ENCODE measurements at places on chromosomes 16 and 17.
A peak's percentile ranks its signal among the peaks of the same experiment; 100 is the strongest.

DNA sequence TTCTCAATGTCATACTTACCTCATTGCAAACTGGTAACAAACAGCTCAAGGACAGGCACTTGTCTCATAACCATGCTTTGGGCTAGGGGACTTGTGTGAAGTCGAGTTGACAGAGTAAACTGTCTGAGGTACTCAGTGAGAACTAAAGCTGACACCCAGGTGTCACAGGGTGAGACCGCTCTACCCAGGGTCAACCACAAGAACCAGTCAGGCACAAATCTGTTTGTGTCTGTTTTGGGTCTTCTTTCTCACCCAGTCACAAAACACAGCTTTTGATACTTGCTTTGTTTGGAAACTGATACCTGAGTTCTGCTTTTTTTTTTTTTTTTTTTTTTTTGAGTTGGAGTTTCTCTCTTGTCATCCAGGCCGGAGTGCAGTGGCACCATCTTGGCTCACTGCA is 161.1 kb downstream of the STX8 start:
- DNase-seq, result no peak

- no peak for DNase-seq
These were observed 158.6 kb downstream of the C16orf78 start for GRCh38 chr16:49531931-49532840.

GRCh38 chr17:66129759-66130158 is 62.2 kb downstream of the CEP112 start:
- no peak for DNase-seq

DNA sequence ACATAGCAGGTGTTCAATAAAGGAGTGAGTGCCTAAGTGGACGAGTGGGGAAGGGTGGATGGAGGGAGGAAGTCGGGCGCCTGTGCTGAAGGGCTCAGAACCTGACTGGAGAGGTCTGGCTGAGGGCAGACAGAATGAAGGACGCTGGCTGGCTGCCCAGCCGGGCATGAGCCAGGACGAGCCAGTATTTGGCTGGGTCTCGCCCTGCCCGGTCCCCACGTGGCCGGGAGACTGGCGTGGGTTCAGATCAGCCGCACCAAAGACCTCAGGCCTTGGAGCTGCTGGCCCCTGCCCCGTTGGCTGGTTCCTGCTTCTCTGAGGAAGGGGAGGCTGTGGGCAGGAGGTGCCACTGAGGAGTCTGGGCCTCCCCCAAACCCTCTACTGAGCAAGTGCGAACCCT is 79.8 kb downstream of the ENGASE start:
- no peak for DNase-seq

GRCh38 chr17:68714676-68715075 is 113.5 kb upstream of the FAM20A start:
- no peak for DNase-seq

GRCh38 chr17:61368832-61369450 is 30.7 kb upstream of the TBX2 start:
- no peak for DNase-seq

- DNase-seq, result no peak
These were observed 9.6 kb upstream of the WIPF2 start for GRCh38 chr17:40209404-40210093.

- DNase-seq, result no peak
These were observed 7.5 kb upstream of the SLC6A4 start for GRCh38 chr17:30243002-30243401.

DNA sequence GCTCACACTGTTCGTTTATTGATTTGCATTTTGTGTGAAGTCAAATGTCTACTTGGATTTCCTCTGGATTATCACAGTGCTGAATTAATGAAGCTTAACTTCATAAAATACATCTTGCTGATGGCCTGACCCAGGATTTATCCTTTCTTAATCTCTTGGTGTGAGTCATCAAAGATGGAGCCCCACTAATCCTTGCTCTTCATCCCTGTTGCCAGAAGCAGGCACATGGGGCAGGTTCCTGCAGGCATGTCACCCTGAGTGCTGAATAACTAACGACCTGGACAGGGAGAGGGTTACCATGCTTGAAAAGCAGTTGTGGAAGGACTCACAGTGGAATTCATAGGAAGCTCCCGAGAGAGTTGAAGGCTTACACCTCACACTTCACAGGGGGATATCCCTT is 56.0 kb upstream of the FA2H start:
- no peak for DNase-seq

DNA sequence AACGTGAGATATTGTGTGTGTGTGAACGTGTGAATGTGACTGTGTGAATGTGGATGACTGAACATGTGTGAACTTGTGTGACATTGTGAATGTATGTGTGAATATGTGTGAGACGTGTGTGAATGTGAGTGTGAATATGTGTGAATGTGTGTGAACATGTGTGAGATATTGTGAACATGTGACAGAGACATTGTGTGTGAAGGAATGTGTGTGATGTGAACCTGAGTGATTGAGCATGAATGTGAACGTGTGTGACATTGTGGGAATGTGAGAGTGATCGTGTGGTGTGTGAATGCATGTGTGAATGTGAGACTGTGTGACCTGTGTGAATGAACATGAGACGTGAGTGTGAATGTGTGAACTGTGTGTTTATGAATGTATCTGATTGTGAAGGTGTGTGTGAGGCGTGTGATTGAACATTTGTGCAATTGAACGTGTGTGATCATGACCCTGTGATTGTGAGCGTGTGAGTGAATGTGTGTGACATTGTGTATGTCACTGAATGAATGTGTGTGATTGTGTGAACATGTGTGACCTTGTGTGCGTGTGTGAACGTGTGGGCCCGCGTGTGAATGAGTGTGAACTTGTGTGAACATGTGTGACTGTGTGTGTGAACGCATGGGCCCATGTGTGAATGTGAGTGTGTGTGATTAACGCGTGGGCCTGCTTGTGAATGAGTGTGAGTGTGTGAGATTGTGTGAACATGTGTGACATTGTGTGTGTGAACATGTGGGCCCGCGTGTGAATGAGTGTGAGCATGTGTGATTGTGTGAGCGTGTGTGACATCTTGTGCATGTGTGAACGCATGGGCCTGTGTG is 23.2 kb upstream of the GSE1 start:
- no peak for DNase-seq

- no peak for DNase-seq
These were observed 28.1 kb downstream of the HEATR3 start for GRCh38 chr16:50093607-50094539.

GRCh38 chr16:79298894-79299799 is 301.4 kb downstream of the MAF start:
- no peak for DNase-seq

DNA sequence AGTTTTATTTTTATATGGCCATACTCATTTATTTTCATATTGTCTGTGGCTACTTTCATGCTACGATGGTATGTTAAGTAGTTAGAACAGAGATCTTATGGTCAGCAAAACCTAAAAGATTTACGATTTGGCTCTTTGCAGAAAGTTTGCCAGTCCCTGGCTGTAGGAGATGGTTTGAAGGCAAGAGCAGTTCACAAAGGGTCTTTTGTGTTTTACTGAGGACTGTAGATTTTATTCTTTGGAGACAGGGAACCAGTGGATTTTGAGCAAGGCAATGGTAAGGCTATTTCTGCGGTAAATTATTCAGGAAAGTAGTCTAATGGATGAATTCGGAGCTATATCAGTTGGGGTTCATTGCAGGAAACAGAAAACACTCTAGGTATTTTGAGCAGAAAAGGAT is 90.7 kb downstream of the WWP2 start:
- DNase-seq, result no peak

DNA sequence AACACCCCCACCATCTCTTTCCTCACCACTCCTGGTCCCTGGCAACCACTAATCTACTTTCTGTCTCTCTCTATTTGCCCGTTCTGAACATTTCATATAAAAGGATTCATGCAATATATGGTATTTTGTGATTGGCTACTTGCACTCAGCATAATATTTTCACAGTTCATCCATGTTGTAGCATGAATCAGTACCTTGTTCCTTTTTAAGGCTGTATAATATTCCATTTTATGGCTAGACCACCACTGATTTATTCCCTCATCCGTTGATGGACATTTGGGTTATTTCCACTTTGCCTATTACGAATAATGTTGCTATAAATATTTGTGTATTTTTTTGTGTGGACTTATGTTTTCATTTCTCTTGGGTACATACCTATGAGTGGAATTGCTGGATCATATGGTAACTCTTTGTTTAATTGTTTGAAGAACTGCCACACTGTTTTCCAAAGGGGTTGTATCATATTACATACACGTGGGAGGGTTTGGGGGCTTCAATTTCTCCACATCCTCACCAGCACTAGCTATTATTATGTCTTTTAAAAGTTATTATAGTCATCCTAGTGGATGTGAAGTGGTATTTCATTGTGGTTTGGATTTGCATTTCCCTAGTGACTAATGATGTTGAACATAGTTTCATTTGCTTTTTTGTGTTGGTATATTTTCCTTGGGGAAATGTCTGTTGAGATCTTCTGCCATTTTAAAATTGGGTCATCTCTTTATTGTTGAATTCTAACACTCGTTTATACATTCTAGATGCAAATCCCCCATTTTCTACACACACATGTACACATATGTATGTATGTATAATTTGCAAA is 26.3 kb downstream of the SEC14L5 start:
- DNase-seq, result no peak

DNA sequence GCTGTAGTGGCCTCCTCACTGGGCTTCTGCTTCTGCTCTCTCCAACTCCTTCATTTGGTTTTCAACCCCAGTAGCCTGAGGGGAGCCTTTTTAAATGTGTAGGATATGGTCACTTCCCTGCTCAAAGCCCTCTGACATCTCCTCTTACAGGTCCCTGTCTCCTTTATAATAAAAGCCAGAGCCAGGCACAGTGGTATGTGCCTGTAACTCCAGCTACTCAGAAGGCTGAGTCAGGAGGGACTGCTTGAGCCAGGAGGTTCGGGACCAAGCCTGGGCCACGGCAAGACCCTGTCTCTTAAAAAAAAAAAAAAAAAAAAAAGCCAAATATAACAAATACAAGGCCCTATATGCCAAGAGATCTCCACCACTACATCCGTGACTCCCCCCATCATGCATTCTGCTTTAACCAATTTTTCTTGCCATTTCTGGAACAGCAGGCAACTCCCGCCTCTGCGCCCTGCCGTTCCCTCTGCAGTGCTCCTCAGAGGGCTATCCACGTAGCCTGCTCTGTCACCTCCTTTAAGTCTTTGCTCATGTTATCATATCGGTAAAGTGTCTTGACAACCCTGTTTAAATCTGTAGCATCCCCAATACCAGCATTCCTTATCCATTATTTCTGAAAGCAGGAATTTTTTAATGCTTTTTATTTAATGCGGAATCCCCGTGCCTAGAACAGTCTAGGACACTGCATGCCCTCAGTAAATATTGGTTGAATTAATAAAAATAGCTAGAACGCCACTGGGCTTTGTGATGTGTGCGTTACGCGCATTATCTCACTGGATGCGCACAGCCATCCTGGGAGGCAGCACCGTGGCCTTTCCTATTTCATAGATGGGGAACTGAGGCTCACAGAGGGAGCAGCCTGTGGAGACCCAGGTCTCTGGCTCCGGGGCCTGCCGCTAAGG is 9.5 kb downstream of the ZNF771 start:
- DNase-seq, result no peak

GRCh38 chr17:80261159-80261894 is 675 bp downstream of the RNF213 start:
- DNase-seq, result peak; percentile 39

- no peak for DNase-seq
These were observed 81.2 kb downstream of the TIMM22 start for GRCh38 chr17:1077986-1078711.

DNA sequence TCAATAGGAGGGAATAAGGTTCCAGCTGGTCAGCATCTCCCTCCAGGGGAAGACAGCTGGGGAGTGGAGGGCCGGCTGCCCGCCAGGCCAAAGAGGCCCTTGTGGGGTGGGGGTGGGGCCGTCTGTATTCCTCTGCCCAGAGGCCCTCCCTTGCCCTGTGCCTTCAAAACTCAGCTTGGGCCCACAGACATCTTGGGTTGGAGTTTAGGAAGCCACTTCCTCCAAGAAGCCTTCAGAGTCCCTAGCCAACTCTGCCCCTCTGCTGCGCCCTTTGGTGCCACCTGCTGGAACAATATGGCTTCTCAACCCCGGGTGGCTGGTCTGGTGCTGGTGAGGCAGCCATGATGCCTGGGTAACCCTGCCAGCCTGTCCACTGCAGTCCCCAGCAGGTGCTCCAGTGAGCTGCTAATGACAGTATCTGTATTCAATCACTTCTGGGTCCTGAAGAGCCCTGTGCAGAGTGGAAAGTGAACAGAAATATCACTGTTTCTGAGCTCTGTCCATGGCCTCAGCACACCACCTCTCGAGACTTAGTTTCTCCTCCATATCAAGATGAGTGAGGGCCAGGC is 16.7 kb downstream of the HSD11B2 start:
- no peak for DNase-seq

DNA sequence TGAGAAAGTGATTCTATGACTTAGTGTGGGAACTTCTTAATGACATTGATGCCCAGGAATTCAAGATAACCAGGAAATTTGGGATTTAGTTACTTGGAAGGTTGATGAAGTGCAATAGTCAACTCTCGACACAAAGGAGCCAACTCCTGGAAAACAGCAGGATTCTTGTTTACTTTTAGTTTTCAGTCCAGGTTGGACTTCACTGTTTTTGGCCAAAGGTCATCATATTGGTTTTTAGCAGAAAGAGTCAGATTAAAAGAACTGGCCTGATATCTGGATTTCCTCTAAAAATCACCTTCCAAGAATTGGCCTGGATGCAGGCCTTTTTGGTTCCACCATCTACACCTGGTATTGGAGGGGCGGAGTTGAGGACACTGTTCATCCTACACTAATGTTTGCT is 60.1 kb upstream of the SALL1 start:
- DNase-seq, result no peak

GRCh38 chr16:13113741-13114140 is 212.3 kb downstream of the SHISA9 start:
- DNase-seq, result no peak

DNA sequence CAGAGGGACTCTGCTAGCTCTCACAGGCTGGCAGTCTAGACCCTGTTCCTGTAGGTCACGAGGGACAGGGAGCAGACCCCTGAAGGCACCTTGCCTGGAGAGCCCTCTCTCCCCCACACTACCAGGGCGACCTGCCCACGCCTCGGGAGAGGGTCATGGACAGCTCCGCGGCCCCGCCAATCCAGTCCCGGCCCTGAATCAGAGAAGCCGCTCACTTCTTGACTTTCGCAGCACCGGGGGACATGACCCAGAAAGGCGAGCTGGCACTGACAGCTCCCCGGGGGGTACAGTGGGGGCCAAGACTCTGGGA is 5.1 kb downstream of the KIFC3 start:
- DNase-seq, result no peak

DNA sequence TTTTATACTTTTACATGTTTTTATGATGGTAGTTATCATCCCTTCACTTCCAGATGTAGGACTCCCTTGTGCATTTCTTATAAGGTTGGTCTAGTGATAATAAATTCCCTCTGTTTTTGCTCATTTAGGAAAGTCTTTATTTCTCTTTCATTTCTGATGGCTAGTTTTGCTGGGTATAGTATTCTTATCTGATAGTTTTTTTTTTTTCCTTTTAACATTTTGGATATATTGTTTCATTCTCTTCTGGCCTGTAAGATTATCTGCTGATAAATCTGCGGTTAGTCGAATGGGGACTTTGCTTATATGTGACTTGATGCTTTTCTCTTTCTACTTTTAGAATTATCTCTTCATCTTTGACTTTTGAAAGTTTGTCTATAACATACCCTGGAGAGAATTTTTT is 153.1 kb upstream of the MPHOSPH6 start:
- DNase-seq, result no peak
